ENCODE measurements at places on chromosomes 6 and 20.
A peak's percentile ranks its signal among the peaks of the same experiment; 100 is the strongest.

- no peak for DNase-seq
These were observed 89.4 kb downstream of the PDE10A start for GRCh38 chr6:165573671-165574070.

GRCh38 chr6:29624520-29624961, 8.4 kb downstream of the GABBR1 start:
- DNase-seq = peak; percentile 55

DNA sequence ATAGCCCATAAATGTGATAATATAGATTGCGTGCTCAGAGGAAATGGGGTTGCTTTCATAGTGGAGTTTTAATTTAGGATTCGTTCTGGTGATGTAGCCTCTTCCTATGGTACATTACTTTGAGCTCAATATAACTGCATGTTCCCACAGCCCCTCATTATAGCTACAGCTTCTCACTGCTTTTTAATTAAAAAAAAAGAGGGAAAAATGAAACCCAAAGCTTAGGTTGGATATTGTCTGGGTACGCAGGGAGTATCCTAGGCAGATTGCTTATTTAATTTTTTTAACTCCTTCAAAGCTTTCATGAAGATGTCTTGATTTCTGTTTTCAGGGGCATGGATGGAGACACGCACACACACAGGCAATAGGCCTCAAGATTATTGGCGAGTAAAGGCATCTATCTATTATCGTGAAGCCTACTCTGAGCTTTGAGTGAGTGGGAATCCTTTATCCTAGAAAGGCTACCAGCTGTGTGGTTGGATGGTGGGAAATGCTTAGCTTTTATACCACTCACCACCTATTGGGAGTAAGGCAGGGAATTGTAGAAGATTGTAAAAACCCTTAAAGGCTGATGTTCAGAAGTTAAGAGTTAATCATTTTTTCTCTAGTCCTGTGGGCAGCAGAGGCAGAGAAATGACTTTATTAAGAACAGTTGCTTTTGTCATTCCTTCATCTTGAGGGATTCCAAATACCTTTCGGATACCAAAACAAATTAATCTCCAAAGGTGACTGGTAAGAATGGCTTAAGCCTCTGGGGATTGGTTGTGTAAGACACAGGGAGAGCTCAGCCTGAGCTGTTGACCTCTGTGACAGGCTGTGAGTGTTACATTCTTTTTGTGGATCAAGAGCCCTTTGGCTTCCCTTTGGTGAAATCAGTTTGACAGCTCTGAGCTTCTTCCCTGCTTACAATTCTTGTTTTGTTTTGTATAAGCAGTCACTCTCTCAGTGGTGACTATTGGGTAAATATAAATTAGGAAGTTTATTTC, 33.4 kb downstream of the CTNNBL1 start:
- no peak for DNase-seq

- DNase-seq = peak; percentile 96
These were observed 90.7 kb downstream of the KHDC1L start for GRCh38 chr6:73134588-73134987.

- no peak for DNase-seq
These were observed 25.3 kb downstream of the RBCK1 start for GRCh38 chr20:433300-433975.

DNA sequence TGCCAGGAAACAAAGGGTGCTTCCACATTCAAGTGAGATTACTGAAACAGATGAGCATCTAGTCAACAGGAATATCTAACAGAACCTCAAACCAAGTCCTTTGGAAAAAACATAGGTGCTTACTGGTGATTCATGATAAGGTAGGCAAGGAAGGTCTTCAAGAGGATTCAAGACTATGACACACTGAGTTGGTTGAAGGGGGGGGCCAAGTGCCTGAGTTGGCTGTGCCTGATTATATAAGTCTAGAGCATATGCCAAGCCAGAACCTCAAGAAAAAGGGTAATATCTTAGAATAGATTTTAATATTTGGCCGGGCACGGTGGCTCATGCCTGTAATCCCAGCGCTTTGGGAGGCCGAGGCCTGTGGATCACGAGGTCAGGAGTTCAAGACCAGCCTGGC, 63.7 kb downstream of the LYRM4 start:
- DNase-seq = no peak

DNA sequence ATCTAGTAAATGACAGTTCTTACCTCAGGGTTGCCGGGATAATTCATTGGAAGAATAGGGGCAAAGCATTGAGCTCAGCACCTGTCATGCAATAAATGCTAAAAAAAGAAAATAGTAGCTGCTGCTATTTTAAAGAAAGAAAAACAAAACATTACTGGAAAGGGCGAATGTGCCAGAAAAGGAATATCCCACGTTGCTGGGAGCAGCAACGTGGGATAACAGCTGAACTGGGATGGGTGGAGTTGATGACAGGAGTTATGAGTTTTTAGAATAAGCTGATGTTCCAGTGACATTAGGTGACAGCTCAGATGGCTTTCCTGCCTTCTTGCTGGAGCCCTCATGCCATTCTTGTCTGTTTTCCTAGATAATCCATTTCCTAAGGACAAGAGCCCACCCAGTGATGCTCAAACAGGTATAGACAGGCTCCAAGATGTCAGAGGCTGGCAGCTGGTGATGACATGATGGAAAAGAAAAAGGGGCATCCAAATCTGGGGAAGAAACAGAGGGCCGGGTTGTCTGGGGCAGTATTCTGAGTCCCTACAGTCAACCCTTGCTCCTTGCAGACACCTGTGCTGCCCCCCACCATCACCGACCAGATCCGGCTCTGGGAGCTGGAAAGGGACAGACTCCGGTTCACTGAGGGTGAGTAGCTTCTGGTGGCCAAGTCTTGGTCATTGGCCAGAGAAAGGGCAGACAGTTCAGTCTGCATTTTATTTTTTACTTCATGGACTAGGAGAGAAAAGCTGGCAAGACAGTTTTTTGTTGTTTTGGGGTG, 1.1 kb upstream of the VARS2 start:
- DNase-seq = no peak

DNA sequence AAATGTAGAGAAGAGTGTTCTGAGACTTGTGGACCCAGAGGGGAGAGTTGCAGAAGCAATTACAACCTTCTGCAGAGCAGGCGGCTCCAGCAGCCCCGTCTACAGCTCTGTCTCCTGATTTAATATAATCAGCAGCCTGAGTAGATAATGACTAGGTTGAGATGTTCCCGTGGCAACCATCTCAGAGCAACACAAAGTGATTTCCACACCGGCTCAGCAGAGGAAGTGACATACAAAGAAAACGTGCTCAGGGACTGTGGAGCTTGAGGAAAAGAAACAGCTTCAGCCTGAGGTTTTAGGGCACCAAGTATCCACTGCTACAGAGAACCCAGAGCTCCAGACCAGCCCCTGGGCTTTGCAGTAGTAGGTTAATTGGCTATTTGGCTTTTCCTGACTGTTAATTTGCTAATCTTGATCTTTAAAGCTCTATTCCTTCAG, 136.4 kb downstream of the MTFR2 start:
- DNase-seq = peak; percentile 17

GRCh38 chr20:50120935-50121693, 8.2 kb upstream of the UBE2V1 start:
- peak; percentile 70 for DNase-seq

GRCh38 chr6:138404666-138405337, 779 bp downstream of the HEBP2 start:
- peak; percentile 38 for DNase-seq

DNA sequence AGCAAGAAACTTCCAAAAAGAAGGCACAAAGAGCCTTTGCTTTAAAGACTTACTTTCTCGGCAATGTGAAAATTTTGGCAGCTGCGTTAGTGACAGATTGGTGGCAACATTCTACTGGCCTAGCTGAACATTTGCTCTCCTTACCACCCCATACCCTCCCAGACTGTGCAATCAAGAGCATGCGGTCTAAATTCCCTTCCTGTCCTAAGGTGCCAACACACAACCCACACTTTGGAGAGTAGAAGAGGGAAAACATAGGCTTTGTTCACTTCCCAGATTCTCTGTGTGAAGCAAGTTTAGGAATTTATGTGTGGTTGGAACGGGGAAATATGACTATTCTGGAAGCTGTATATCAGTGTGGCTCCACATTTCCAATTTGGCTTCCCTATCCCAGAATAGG, 29.8 kb upstream of the NEDD9 start:
- DNase-seq = no peak

- peak; percentile 94 for DNase-seq
These were observed at the start of gene TFEB for GRCh38 chr6:41735427-41736185. TSS of gene TFEB (minus strand) at chr6:41735608. CDS start at chr6:41691213, 44,395 bp downstream.

- DNase-seq = no peak
These were observed 15.2 kb upstream of the STK35 start for GRCh38 chr20:2086177-2086979.

DNA sequence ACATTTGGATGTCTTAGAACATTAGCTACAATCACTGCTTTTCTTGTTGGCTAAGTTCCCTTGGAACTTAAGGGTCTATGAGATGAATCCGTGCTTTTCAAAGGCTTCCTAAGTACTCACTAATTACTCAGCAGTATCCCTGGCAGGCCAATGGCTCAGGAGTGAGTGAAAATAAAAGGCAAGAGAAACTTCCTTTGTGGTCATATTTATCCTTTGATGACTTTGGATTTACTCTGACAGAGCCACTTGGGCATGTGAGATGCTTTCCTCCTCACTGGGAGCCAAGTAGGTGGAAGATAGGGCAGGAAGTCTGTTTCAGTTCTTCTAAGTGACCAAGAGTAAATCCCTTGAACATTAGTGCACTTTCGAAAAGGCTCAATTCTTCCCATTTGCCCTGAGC, 224.3 kb upstream of the FOXA2 start:
- no peak for DNase-seq

DNA sequence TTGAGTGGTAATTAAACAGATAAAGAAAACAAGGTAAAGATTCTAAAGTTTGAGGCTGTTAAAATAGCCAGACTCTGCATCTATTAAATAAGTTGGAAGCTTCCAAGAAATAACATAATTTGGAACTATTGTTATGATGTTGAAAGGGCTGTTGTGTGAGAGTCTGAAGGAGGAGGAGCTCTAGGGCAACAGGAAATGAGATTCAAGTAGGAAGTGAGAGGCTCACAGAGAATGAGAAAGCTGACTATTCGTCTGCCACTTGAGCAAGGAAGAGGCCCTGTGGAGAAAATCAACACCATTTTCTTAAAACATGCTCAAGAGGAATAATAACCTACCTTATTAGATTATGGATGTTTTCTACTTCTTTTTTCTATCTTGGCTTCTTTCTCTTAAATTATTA, 185.2 kb downstream of the SLC24A3 start:
- DNase-seq = no peak

GRCh38 chr6:73263570-73263909, 544 bp upstream of the KHDC1 start:
- no peak for DNase-seq

DNA sequence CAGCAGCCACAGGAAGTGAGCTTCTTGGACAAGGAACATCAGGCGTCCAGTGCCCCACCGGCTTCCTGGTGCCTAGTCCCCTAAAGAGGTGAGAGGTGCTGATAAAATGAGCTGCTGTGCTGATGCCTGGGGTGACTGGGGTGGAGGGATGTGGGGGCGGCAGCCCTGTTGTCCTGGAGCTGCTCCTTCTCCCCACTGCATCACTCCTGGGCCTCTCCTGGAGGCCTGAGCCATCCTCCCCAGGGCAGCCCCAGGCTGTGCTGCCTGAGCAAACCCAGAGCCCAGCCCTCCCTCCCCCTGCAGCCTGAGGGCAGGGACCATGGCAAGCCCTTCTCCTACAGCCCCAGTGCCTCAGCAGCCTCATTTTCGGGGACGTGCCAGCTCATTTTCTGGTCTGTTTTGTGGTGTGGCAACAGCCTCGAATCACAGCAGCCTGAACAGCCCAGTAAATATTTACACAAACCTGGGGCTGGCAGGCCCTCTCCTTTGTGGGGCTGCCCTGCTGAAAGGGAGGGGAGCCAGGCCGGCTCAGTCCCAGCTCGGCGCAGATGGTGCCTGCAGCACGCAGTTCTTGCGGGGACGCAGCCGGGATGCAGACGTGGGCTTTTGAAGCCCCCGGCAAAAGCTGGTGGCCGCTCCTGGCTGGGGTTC, 259.9 kb downstream of the DLL1 start:
- peak; percentile 5 for DNase-seq

DNA sequence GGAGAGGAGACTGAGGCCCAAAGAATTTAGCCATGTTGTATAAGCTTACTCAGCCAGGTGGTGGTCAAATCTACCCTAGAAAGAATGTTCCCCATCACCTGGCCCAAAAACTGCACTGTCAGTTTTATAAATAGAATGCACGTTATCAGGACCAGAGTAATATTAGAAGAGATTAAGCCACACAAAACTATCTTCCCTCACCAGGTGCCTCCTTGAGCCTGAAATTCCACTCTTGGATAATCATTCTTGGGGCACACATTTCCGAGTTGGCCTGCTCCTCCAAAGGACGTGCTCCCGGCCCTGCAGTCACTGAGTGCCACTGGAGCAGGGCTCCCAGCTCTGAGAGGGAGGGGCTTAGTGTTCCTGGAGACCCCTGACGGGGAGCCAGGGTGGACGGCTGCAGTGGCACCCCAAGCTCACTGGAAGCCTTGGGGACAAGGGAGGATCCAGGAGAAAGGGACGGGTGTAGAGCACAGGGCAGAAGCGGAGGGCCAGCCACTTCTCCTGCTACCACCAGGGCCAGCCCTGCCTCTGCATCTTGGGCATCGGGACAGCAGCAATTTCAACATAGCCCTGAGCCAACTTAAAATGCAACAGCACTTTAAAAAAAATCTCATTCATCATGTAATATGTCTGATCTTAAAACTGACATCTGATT, 160.8 kb upstream of the QKI start:
- DNase-seq = no peak

DNA sequence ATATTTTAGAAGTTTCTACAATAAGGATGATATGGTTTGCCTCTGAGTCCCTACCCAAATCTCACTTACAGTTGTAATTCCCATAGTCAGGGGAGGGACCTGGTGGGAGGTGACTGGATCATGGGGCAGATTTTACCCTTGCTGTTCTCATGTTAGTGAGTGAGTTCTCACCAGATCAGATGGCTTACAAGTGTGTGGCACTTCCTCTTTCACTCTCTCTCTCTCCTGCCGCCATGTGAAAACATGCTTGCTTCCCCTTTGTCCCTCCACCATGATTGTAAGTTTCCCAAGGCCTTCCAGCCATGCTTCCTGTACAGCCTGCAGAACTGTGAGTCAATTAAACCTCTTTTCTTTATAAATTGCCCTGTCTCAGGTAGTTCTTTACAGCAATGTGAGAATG, 527.5 kb upstream of the ID4 start:
- no peak for DNase-seq

DNA sequence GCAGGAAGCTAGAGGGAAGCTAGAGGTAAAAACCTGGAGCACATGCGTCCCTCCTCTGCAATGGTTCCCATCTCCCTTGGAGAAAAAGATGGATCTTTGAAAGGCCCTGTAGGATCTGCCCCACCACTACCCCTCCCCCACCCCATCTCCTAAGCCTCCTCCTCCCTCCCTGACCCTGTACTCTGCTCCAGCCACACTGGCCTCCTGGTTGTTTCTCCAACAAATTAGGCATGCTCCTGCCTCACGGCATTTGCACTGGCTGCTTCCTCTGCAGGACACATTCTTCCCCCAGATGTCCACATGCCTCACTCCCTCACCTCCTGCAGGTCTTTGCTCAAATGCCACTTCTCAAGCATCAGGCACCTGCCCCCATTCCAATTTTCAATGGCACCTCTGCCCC, 45.5 kb downstream of the UBE2V1 start:
- DNase-seq = no peak

- no peak for DNase-seq
These were observed 67.5 kb downstream of the MTHFD1L start for GRCh38 chr6:150932996-150933395.
